ENCODE measurements at places on chromosomes 12 and 14. TPM values are rescaled to one million over a fixed set of nuclear protein-coding genes. Genes with fewer than 3 reads are reported as not detected.

DNA sequence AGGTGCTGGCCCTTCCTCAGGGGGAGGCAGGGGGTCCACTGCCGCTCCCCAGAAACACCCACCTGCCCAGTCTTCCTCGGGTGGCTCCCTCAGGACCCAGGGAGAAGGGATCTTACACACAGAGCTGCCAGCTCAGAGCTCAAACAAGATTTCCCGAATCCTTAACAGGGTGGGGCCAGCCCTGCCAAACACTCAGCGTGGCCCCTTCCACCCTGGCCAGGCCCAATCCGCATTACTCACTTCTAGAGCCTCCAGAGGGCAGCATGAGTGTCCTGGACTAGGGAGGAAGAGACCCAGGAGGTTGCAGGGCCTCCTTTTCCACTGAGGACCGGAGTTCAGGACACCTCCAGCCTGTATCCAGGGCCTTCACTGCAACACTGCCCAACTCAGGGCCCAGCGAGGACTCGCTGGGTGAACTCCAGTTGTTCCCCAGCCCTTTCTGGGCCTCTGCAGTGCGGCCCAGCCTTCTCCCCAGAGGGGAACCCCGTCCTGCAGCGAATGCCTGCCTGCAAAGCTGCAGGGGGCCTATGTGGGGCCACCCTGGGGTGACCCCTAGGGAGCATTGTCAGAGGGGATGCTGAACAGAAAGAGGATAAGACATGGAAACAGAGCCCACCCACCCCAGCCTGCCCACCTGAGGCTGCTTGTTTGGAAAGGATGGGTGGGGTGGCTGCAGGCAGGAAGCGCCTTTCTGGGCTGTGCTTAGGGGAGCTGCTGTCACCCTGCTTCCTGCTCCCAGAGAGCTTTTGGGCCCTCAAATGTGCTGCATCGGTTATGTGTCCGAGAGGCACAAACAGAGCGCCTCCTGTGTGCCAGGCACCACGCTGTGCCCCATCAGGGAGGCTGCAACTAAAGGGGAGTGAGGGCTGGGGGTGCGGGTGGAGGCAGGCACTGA is 43.8 kb downstream of the CCNK start:
- H3K4me3 ChIP-seq = no peak overlapping the region
- H3K27ac ChIP-seq = peak overlapping the region; percentile 78
- no peak for DNase-seq
- H3K4me1 ChIP-seq = peaks cover 43% of the 10 kb centered on the region
- H3K27me3 ChIP-seq = no peaks in the 10 kb centered on the region

DNA sequence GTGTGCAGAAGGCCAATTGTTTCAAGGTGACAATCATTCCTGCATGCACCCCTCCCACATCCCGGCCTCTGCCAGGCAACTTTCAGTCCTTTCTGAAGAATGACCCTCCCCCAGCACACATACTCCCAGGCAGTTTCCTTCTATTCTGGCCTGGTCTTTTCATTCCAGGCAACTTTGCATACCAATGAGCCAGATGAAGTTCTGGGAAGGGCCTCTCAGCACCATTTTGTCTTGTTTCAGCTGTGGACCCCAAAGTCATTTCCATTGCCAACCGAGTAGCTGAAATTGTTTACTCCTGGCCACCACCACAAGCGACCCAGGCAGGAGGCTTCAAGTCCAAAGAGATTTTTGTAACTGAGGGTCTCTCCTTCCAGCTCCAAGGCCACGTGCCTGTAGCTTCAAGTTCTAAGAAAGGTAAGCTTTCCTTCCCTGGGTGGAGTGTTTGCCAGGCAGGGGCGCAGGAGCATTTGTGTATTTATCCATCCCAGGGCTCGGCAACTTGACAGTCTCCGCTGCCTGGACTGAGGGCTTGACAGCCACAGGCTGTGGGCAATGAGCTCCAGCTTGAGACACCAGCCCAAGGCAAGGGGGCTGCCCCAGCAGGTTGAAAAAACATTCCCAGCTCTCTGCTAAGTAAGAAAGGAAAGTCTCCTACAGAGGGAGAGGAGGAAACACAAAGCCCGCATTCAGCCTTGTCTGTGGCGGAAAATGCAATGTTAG is 16.4 kb downstream of the BCL2L14 start:
- H3K27ac ChIP-seq = no peak overlapping the region
- H3K36me3 ChIP-seq = no peaks in the 10 kb centered on the region
- H3K27me3 ChIP-seq = no peaks in the 10 kb centered on the region
- no peak overlapping the region for H3K4me3 ChIP-seq
- DNase-seq = no peak

GRCh38 chr12:67651132-67651695 is 2.7 kb downstream of the DYRK2 start:
- peaks cover 68% of the 10 kb centered on the region for H3K4me1 ChIP-seq
- peak overlapping the region; percentile 79 for H3K4me3 ChIP-seq
- no peaks in the 10 kb centered on the region for H3K36me3 ChIP-seq
- H3K27me3 ChIP-seq = no peaks in the 10 kb centered on the region

Gene OR6S1
- total RNA-seq = not detected

Gene CFAP73
- not detected for total RNA-seq

- H3K27me3 ChIP-seq = no peaks in the 10 kb centered on the region
- H3K36me3 ChIP-seq = no peaks in the 10 kb centered on the region
- no peak overlapping the region for H3K27ac ChIP-seq
- no peak overlapping the region for H3K4me3 ChIP-seq
- H3K4me1 ChIP-seq = no peaks in the 10 kb centered on the region
These were observed 101.9 kb downstream of the SLC8A3 start for GRCh38 chr14:70086685-70087379.

DNA sequence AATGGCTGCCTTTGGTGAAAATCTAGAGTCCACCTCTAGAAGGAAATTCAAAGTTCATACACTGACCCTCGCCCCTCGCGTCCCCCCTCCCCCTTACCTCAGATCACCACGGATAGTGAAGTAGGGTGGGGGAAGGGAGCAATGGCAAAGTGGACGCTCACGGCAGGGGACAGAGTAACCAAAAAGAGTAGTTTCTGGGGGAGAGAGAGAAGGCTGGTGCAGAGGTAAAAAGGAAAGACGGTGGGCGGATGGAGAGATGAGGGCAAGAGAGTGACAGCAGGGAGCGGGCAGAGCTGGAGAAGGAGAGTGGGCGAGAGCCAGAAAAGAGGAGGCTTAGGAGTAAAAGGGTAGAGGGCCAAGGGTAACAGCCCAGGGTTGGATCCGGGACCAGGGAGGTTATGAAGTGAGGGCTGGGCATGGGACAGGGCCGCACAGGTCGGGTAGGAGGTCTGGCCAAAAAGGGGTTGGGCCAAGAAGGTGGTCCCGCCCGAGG is 423 bp downstream of the ALDH6A1 start:
- no peak for DNase-seq
- peaks cover 24% of the 10 kb centered on the region for H3K4me1 ChIP-seq
- H3K36me3 ChIP-seq = no peaks in the 10 kb centered on the region
- no peaks in the 10 kb centered on the region for H3K27me3 ChIP-seq
- H3K4me3 ChIP-seq = peak overlapping the region; percentile 89

- H3K4me3 ChIP-seq = peak overlapping the region; percentile 93
- no peaks in the 10 kb centered on the region for H3K27me3 ChIP-seq
- peaks cover 68% of the 10 kb centered on the region for H3K4me1 ChIP-seq
- no peak for DNase-seq
These were observed 1.8 kb downstream of the HNRNPC start for GRCh38 chr14:21267431-21267845.

DNA sequence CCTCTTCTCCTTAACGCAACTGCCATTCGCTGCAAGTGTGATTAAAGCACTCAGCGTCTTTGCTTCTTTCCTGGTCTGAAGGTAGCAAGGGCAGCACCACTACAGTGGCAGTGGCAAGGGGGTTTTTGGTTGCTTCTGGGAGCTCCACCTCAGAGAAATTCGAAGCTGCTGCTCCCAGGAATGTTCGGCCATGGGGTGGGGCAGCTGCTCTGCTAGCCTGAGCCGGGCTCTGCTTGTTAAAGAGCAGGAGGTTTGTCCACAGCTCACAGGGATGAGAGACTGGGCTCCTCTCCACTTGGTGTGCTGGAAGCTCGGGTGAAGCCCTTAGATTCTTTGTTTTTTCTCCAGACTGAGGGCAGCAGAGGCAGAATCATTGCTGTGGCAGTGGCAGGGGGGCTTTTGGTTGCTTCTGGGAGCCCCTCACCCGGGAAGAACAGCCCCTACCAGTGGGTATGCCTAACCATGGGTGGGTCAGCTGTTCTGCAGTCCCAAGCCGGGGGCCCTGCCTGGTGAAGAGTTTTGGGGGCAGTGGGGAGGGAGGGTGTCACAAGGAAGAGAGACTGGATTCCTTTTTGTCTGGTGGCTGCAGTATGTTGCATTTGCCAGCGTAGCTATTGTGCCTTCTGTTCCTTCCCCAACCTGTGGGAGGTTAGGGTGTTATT is 340.2 kb downstream of the AEBP2 start:
- H3K4me3 ChIP-seq = no peak overlapping the region
- H3K4me1 ChIP-seq = no peaks in the 10 kb centered on the region
- no peaks in the 10 kb centered on the region for H3K27me3 ChIP-seq
- DNase-seq = no peak
- no peaks in the 10 kb centered on the region for H3K36me3 ChIP-seq
- H3K27ac ChIP-seq = no peak overlapping the region

Gene TMEM179
- 7.9 TPM for total RNA-seq
